Stimulated activated CD8-positive, alpha-beta memory T cell treated with anti-CD3 and anti-CD28 coated beads, Interleukin-15, amount 100 ng/mL, for 1 hour (primary cell): ENCODE measurements at places on chromosomes 2 and 18.

DNA sequence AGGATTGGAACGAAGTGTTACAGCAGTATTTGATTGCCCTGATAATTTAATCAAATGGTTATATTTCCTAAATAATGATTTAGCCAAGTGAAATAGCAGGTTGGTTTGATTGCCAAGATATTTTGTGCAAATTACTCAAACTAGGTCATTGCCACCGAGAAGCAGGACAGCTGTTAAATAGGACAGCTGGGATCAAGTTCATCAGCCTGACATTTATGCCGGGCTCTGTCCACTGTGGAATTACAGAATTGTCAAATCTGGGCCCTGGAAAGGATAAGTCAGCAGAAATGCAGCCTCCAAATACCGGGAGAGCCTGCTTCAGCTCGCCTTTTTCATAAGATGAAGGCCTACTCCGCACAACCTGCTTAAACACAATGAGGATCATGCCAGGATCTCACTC is 73.9 kb upstream of the RPL31 start:
- no peak for DNase-seq

DNA sequence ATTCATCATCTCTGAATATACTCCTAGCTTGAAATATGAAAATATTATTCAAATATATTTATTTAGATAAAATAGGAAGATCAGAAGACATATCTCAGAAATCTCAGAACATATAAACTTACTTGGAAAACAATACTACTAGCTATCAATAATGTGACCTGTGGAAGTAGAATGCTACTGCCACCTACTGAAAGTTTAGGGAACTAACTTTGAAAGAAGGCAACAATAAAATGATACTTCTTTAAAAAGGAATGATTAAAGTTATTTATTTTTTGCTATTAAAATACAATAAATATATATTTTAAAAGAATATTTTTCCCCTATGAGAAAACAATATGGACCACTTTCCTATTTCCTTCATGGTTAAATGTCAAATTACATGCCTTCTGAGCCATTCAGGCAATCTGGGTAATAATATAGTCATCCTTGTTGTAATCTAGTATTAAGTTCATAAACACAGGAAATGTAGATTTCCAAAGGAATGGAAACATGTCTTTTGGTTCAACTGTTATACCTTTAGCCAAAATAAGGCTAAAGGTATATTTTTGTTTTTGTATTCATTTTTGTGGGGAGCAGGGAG is 26.0 kb downstream of the ACADL start:
- no peak for DNase-seq

- DNase-seq: no peak
Measured at GRCh38 chr2:222102575-222103349, 196.0 kb downstream of the PAX3 start.

DNA sequence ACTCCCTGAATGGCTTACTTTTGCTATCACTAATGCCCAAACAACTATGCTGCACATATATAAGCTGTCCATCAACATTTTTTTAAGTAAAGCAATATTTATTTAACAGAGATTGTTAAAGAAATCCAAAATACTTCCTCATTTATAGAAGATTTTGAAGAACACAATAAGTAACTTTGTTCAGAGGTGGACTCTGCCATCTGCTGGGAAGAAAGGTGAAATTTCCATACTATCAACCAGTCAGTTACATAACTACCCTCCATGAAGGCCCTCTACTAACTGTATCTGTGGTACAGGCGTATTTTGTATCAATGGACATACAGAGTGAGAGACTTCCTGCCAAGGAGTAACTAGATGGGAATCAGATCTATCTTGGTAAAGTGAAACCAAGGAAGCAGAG is 106.0 kb downstream of the DTNB start:
- no peak for DNase-seq

DNA sequence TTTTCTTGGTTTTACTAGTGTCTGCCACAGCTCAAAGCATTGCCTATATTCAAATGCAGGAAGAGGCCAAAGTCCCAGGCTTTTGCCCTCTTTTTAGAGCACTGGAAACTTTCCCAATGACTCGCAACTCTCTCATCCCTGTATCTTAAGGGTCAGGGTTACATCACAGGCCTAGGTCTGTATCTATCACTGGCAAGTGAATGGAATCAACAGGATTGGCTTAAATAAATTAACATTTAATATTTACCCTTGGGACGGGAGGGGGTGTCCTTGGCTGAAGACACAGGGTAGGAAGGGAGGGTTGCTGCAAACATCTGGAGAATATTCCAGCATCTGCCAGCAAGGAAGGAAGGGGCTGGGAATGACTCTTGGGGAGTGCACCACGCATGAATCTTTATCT is 242.6 kb downstream of the SLC4A3 start:
- no peak for DNase-seq

DNA sequence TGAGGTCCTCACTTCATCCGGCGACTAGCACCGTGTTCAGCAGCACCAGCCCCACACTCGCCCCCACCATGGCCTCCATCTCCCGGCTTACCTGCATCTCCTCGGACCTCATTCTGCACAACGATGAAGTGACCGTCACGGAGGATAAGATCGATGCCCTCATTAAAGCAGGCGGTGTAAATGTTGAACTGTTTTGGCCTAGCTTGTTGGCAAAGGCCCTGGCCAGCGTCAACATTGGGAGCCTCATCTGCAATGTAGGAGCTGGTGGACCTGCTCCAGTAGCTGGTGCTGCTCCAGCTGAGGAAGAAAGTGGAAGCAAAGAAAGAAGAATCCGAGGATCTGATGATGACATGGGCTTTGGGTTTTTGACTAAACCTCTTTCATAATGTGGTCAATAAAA is 70.5 kb upstream of the MYCN start:
- DNase-seq: no peak

- DNase-seq: no peak
Measured at GRCh38 chr2:26652361-26653041, 11.3 kb upstream of the CIB4 start.

DNA sequence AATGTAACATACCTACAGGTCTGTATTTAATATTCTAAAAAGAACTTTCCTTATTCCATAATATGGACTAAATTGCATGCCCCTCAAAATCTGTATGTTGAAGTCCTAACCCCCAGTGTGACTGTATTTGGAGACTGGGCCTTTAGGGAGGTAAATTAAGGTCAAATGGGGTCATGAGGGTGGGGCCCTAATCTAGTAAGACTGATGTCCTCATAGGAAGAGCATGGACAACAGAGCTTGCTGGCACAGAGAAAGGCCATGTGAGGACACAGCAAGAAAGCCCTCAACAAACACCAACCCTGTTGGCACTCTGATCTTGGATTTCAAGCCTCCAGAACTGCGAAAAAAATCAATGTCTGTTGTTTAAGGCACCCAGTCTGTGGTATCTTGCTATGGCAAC is 18.6 kb downstream of the SF3B1 start:
- DNase-seq: no peak

GRCh38 chr18:21660078-21660477 is 44.5 kb downstream of the ABHD3 start:
- no peak for DNase-seq

DNA sequence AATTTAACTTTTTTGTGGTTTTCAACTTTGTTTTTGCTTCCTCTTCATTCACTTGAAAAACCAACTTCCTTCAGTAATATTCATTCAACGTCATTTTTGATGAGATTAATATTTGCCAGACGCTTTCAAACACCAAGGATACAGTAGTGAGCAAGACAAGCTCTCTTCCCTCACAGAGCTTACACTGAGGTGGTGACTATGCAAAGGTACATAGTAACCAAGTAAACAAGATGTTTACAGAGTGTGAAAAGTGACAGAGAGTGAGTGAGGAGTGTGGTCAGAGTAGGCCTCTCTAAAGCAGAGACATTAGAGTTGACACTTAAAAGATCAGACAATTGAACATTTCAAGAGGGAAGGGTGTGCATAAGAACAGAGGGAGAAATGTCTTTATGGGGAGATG is 155.5 kb downstream of the TMEM247 start:
- DNase-seq: no peak

DNA sequence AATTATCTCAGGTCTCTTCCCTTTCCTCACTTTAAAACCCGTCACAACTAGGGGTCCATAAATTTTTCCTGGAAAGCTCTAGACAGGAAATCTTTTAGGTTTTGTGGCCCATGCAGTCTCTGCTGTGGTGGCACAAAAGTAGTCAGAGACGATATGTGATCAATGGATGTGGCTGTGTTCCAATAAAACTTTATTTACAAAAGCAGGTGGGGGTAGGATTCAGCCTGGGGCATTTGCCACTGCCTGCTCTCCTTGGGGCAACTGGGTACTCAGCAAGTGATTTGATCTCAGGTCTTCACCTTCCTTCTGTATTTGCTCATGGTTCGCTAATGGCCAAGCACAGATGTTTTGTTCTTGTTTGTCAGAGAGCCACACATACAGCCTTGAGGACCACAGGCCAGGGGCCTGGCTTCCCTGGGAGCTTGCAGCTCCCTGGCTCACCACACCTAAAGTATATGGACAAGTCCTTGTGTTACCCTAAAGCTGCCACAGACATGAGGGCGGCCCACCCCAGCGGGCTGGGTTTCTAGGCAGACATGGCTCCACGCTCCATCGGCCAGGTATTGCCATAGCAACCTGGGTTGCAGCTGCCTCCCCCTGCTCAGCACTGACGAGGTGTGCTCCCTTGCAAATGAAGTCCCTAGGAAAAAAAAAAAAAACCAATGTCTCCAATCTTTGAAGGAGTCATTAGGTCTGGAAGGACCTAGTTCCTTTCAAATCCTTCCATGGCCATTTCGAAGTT is 89.7 kb upstream of the YWHAQ start:
- no peak for DNase-seq

- DNase-seq: no peak
Measured at GRCh38 chr2:235325151-235325550, 168.7 kb upstream of the AGAP1 start.

- DNase-seq: no peak
Measured at GRCh38 chr2:56647997-56648396, 464.2 kb downstream of the CCDC85A start.

DNA sequence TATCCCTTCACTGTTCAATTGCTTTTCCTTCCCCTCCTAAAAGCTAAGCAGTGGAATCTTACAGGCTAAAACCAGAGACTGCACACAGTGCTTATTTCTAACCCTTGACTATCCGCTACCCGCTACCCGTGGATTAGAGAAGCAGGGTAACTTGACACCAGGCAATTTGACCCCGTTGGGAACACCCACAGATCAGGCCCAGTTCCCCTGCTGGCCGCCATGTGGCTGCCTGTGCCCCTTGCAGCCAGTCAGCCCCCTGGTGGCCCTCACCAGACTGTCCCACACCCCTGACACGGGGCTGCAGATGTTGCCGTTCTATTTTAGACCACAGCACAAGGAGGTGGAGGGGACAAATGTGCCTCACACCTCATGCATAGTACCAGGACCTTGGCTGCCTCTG is 74.8 kb downstream of the TXNL1 start:
- DNase-seq: no peak

DNA sequence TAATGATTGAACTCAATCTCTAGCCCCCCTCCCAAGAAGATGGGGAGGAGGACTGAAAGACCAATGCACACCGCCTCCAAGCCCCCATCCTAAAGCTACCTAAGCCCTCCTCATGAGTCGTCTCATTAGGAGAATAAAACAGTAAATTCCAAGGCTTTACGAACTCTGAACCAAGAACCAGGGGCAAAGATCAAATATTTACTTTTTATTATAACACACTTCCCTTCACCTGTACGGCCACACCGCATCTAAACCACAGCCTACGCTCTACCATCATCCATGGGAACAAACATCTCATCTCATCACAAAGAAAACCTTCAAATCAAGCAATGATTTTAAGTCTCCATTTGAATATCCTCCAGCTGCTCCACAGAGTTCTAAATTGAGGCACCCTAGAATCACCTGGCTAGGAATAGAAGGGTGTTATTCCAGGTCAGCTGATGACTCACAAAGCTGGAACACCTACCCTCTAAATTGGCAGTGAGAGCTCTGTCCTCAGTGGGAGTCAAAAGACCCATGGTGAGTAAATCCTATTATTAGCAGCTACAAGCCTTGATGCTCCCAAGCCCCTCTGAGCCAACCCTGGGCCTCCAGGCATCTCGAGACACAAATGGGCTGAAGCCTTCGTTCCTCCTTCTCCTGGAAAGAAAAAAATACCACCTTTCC is 45.6 kb upstream of the BZW1 start:
- no peak for DNase-seq

DNA sequence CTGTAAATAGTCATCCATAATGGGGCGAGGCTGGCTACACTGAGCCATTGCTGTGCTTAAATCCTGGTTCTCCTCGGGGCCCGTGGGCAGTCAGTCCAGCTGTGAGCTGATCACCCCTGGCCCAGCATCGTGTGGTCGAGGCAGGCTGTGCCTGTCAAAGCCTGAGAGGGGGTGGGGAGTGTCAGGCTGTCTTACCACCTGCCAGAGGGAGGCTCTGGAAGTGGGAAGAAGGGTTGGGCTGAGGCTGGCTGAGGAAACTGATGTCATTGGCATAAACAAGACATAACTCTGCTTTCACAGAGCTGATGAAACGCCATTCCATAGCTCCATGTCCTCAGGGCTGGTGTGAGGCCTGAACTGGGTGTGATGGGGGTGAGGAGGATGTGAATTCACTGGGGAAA is 49.7 kb downstream of the KLHL29 start:
- no peak for DNase-seq

DNA sequence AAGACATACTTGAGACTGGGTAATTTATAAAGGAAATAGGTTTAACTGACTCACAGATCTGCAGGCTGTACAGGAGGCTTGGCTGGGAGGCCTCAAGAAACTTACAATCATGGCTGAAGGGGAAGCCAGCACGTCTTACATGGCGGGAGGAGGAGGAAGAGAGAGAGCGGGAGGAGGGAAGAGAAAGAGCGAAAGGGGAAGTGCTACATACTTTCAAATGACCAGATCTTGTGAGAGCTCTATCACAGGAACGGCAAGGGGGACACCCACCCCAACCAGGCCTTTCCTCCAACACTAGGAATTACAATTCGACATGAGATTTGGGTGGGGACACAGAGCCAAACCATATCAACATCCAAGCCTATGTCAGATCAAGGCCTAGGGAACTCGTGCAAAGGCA is 24.2 kb downstream of the MYL12B start:
- no peak for DNase-seq

- DNase-seq: no peak
Measured at GRCh38 chr18:54961016-54961423, 1.8 kb upstream of the CCDC68 start.

- DNase-seq: no peak
Measured at GRCh38 chr2:73746015-73746876, 9.1 kb upstream of the TPRKB start.

DNA sequence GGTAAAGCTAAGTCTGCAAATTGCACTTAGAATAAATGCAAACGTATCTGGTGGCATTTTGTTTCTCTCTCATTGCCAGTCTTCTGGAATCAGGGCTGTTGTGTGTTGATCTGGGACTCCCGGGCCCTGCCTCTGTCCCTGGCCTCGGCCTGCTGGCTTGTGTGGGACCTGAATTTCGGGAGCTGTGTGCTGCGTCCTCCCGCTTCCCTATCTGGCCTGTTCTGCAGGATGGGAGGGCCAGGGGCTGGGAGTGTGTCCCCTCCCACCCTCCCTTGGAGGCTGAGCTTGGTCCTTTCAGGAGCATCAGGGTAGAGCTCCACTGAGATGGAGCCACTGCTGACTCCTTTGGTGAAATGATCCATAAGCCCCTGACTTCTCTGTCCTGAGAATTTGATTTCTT is 118.5 kb downstream of the ACKR3 start:
- DNase-seq: no peak

- no peak for DNase-seq
Measured at GRCh38 chr2:100213595-100213994, 71.2 kb upstream of the AFF3 start.
